ENCODE measurements at places on chromosomes 13 and 19.

- no peak for DNase-seq
Observed at GRCh38 chr13:98020271-98020670, 66.8 kb downstream of the IPO5 start.

DNA sequence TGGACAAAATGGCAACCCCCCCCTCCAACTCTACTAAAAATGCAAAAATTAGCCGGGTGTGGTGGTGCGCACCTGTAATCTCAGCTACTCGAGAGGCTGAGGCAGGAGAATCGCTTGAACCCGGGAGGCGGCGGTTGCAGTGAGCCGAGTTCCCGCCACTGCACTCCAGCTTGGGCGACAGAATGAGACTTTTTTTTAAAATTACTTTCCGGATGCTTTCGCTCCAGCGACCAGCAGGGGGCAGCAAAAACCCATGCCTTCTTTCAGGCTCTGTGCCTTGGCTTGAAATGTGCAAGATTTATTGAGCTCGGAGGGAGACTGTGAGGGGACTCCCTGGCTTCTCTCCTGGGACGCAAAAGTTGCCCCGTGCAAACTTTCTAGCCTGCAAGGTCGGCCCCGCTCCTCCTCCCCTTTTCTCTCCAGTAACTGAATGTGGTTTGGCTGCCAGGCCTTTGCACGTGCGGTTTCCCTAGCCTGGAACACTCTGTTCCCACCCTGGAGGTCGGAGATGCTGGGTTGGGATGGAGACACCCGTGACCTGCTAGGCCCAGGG lies 61.4 kb upstream of the NFIC start:
- DNase-seq: peak; percentile 32

- no peak for DNase-seq
Observed at GRCh38 chr19:11181488-11181887, 15.9 kb downstream of the KANK2 start.

- DNase-seq: no peak
Observed at GRCh38 chr19:54433697-54434096, 15.3 kb upstream of the LENG8 start.

- DNase-seq: no peak
Observed at GRCh38 chr19:3464587-3465235, 15.6 kb downstream of the SMIM24 start.

GRCh38 chr19:39211731-39212374 lies 7.8 kb upstream of the SYCN start:
- no peak for DNase-seq

- no peak for DNase-seq
Observed at GRCh38 chr13:89684896-89685295, 1662.6 kb upstream of the MIR17HG start.

DNA sequence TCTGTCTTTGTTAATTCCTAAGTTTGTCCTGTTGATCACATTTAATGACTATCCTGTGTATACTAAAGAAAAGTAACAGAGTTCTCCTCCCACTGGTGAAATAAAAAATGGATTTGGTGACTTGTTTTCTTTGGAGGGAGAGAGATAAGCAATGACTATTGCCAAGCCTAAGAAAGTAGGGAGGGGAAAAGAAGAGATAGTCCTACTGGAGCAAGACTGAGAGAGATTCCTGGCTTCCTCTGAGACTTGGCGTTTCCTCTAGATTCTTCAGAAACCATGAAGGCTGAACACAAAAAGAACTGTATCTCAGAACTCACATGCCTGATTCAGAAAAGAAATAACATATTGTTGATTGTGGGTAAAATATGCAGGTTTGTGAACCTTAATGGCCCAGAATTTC lies 406.5 kb downstream of the FOXO1 start:
- no peak for DNase-seq

DNA sequence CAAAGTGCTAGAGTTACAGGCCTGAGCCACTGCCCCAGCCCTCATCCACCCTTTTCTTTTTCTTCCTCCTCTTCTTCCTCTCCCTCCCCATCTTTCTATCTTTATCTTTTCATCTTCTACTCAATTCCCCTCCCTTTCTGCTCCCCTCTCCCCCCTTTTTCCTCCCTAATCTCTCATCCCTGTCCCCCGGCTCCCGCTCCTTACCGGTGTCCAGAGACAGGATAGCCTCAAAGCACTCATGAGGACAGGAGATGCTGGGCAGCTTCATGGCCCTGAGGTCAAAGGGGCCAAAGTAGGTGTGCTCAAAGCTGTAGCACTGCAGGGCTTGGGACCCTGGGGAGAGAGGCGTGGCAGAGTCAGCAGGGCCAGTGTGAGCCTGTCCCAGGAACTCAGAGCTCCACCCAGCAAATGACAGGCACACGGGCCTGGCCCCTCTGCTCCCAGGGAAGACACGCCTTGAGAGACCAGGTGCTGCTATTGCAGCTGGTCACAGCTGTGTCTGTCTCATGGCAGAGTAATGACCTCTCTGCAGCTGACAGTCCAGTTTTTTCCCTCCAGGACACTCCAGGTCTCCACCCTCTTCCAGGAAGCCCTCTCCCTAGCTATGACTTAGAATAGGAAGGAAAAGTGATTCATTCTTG lies 2.6 kb downstream of the LYPD5 start:
- no peak for DNase-seq

GRCh38 chr19:964116-964520 lies 20.0 kb upstream of the WDR18 start:
- DNase-seq: no peak

DNA sequence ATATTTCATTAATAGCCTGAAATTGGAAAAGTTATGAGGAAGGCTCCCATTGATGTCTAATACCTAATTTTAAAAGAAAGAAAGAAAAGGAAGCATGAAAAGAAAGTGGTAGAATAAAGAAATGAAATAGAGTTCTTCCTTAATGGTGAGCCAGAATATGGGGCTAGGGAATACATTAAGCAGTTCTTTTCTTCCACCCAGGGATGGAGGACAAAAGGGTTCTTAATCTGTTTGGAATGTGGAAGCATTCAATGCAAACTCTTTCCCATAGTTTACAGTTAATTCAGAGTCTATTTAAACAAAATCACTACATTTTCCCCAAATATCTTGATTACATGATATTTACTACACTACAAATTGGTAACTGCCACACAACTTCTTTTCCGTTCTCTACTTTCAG lies 18.4 kb upstream of the ZMYM2 start:
- no peak for DNase-seq

- no peak for DNase-seq
Observed at GRCh38 chr19:45293682-45294081, 29.0 kb downstream of the CKM start.

DNA sequence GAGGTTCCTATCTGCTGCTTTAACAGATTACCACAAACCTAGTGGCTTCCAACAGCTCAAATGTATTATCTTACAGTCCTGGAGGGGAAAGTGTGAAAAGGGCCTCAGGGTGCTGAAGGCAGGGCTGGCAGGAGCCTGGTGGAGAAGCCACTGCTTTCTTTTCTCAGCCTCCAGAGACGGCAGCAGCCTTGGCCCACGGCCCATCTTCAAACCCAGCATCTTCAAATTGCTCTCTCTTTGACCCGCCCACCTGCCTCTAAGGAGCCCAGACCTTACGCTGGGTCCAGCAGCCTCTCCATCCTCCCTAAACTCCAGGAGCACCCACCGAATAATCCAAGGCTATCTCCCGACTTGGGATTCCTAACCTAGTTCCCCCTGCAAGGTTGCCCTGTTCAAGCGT lies 35.6 kb downstream of the C13orf46 start:
- no peak for DNase-seq

- no peak for DNase-seq
Observed at GRCh38 chr19:47505506-47505905, 9.4 kb downstream of the NAPA start.

GRCh38 chr13:106656186-106656585 lies 88.2 kb upstream of the ARGLU1 start:
- DNase-seq: no peak

DNA sequence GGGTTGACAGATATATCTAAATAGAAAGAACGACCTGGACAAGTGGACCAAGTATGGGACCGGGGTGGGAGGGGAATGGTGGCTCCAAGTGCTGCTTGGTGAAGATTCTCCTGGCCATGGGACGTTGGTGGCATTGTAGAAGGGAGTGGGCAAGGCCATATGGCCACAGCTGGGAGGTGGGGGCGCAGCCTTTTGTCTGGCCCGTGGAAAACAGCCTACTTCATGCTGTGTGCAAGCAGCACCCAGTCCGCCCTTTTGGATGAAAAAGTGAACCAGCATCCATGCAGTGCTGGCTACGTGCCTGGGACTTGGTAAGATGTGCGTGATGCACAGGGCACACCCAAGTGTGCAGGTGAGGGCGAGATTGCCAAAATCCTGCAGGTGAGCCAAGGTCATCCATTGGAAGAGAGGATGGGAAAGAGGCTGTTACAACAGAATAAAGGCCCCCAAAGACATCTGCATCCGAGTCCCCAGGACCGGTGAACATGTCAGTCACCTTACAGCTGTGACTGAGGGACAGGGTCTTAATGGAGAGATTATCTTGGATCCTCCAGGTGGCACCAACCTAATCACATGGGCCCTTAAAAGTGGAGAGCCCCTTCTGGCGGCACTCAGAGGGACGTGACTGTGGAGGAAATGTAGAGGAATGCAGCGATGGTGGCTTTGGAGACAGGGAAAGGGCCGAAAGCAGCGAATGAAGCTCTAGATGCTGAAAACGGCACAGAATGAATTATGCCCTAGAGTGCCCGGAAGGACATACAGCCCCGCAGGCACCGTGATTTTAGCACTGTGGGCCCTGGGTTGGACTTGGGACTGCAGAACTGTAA lies 40.8 kb downstream of the TEX29 start:
- no peak for DNase-seq

DNA sequence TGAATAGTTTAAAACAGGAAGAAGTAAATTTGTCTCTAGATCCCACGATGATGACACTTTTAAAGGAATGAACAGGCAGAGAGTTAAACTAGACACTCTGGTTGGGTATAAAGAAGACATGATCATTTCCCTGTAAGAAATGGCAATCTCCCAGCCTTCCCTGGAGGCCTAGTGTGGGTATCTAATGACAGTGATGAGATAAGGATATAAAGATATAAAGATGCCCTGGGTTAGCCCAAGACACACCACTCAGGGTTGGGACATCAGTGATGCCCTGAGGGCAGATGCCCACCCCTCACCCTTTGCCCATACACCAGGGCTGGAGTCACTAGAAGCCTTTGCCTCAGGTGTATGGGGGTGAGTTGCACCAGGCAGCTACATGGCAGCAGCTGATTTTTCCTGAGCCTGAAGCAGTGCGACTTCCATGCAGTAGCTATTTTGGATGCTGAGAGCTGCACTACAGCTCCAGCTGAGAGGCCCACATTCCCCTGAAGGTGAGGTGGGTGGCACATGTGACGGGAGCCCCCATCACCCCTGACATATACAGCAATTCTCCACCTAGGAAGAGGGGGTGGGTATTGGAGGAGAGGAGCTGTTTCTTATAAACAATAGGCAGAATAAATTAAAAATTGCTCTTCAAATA lies 177.5 kb downstream of the NDFIP2 start:
- no peak for DNase-seq

DNA sequence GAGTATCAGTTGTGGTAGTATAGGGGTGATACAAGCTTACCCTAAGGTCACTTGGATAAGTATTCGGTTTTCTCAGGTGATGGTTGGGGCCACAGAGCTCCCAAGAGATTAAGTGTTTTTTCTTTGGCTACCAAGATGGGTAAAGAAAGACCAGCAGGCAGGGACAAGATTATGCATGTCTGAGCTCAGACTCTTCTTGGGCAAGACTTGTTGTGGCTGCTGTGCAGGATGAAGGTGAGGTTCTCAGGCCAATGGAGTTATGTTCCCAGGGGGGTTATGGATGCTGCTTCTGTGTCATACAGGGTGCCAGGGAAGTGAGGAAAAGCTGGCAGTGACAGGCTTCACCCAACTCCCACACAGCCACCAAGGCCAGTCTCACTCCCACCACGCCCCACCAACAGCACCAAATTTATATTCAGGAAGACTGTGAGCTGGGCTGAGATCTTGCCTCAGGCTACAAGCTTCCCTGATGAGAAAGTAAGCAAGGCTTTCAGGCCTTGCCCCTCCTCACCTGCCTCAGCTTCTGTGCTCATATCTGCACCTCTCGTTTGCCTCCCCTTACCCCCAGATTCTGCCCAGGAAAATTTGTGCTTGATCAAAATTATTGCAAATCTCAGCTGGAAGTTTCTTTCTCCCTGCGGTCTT lies 511.8 kb upstream of the SLITRK1 start:
- no peak for DNase-seq

DNA sequence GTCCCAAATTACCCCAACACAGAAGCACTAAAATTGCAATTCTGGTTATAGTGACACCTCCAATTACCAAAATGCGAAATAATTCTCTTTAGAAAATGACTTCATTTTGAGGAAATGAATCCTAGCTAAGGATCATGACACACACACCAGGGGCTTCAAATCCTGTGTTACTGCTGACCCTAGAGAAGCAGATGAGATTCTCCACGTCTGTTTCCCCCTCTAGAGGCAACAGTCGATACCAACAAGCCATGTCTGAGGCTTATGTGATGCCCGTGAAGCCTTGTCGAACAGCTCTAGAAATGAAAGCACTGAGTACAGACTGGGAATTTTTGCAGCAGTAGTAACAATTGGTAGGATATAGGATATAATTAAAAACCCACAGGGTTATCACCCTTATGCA lies 153.6 kb upstream of the TMTC4 start:
- no peak for DNase-seq

DNA sequence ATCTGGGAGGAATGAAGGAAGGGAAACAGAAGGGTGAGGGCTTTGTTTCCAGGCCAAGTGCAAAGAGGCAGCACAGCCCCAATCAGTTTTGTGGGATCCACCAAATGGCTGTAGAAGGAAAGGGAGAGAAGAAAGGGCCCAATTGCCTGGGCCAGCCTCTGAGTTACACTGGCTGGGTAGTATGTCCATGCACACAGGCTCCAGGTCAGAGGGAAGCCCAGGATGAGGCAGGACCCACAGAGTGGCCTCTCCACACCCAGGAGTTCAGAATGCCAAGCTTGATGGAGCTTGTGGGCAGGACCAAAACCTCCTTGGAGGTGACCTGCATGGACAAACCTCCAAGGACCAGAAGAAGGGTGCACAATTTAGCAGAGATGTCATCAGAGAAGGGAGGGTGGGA lies 178.2 kb upstream of the TSHZ3 start:
- DNase-seq: no peak

DNA sequence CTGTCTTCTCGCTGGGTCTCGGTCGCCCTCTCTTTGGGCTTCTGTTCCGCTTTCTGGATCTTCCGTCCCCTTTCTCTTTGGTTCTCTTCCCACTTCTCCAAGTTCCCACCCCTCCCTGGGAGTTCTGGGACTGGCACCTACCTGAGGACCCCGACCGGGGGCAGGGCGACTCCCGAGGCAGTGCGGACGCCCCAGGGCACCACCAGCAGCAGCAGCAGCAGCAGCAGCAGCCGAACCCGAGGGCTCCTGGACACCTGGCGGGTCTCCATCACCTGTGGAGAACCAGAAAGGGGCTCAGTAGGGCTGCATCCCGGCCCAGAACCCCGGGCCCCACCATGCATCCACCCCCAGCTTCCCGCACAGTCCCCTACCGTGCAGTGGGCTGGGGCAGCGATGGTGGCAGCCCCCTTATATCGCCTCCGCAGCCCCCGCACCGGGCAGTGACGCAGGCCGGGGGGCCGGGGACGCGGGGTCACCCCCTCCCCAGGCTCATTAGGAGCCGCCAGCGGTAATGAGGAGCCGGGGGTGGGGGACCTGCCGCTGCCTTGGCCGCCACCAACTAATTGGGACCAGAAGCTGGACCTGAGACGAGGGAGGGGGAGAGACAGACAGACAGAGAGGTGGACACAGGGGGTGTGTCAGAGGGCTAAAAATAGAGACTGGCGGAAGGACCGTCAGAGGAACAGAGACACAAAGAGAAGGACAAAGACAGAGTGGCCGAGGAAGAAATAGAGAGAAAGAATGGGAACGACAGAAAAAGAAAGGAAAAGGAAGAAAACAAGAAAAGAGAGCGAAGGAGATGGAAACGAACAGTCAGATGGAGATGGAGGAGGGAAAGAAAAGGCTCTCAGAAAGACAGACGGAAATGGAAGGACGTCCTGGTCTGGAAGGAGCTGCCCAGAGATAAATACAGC lies at the start of gene PTH2:
TSS of gene PTH2 (minus strand) at position 371 of the 914 bp plus-strand sequence. CDS start at position 269, 102 bp downstream.
- DNase-seq: no peak

Measured in fibroblast of the conjunctiva (primary cell).